OCI-M1 (cell line): ENCODE measurements at places on chromosomes 2 and 18.

- DNase-seq, result peak; percentile 76
Measured at GRCh38 chr2:208373460-208374089, 33.0 kb upstream of the PTH2R start.

GRCh38 chr18:25229081-25229480 is 122.9 kb downstream of the ZNF521 start:
- DNase-seq, result peak; percentile 96

DNA sequence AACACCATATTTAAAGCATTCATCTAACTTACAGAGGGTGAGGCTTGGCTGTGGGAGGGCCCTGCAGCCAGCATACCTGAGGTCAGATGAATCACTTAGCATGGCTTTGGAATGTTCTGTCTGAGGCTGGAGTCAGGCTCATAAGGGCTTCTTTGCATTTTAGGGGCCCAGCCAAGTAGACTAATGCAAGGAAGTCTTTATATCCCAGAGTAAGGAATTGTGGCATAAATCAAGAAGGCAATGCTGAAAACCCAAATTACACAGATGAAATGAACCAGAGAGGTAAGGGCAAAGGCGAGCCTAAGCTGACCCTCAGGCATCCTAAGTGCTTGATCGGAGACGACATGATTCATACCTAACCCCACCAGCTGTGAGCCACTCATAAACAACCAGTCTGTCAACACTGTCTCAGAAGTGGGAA is 383.6 kb downstream of the DCC start:
- no peak for DNase-seq

- peak; percentile 80 for DNase-seq
Measured at GRCh38 chr2:85564144-85564563, 2.9 kb upstream of the GGCX start.

DNA sequence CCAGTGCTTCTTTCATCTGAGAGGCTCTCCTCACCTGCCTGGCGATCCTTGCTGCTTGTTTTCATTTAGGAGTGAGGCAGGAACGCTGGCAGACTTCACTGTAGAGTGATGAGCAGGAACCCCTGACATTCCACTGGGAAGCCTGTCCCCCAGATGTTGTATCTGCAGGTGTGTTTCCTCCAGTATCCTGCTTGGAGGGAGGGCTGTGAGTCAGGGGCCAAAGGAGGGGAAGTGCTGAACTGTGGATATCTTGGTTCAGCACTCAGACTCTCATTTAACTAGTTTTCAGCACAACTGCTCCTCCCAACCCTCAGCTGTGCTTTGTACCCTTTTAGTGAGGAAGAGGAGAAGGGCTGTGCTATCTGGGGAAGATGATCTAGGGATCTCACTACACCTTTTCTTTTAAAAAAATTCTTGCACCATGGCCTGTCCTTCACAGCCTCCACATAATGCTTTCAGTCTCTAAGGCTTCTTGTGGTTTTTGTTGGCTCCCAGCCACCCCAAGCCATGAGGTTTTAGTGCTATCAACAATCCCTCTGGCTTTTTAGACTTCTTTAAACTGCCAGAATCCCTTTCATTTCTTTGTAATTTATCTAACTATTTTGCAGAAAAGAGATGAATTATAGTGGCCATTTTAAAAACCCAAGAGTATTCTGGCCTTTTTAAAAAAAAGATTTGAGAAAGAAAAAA is 11.2 kb downstream of the ANKAR start:
- peak; percentile 90 for DNase-seq

GRCh38 chr2:23617167-23617810 is 232.3 kb downstream of the KLHL29 start:
- DNase-seq, result no peak

DNA sequence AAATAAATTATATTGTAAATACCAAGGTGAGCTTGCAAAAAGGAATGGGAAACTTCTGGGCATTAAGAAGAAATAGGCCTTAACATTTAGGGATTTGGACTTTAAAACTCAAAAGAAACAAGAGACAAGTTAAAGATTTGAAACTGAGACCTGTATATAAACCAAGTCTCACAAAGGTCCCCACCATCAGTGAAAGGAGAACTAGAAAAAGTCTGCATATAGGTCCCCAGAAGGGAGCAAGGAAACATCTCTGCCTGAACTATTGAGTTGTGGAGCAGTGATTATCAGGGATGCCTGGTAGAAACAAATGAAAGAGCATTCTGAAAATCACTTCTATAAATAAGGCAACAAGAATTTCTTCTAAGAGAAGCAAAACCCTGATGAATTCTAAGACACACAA is 30.5 kb upstream of the ITGAV start:
- DNase-seq, result no peak
